Progenitor cell of endocrine pancreas (in vitro differentiated cells): ENCODE measurements at places on chromosomes 2 and 18.
A peak's percentile ranks its signal among the peaks of the same experiment; 100 is the strongest.

DNA sequence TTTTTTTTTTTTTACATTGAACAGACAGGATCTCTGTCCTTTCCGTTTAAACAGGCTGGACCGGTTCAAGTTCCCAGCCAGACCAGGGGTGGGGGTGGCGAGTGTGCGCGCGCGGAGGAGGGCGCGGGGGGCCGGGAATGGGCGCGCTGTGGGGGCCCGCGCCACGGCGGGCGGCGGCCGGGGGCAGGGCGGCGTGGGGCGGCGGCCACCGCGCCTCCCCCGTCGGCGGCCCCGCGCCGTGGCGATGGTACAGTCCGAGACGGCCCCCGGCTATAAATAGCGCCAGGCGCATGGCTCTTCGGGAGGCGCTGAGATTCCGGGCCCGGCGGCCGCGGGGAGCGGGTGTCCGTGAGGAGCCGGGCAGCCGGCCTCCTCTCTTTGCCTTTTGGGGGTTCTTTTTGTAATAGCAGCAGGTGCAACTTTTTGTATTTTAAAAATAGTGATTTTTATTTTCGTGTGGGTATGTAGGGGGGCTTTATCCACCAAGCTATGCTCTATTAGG is 430 bp upstream of the CELF4 start:
- peak overlapping the region; percentile 74 for H3K27ac ChIP-seq
- peak; percentile 49 for DNase-seq
- H3K27me3 ChIP-seq, result peaks cover 86% of the 10 kb centered on the region
- H3K36me3 ChIP-seq, result no peaks in the 10 kb centered on the region
- H3K4me1 ChIP-seq, result peaks cover 7% of the 10 kb centered on the region

GRCh38 chr18:27377251-27377650 is 192.1 kb upstream of the CHST9 start:
- DNase-seq, result no peak
- no peak overlapping the region for H3K27ac ChIP-seq
- H3K36me3 ChIP-seq, result no peaks in the 10 kb centered on the region
- H3K4me1 ChIP-seq, result peaks cover 5% of the 10 kb centered on the region

GRCh38 chr18:46257366-46257765 is 153.2 kb downstream of the HAUS1 start:
- no peak for DNase-seq
- H3K27me3 ChIP-seq, result no peaks in the 10 kb centered on the region
- H3K36me3 ChIP-seq, result peaks cover 5% of the 10 kb centered on the region

- peaks cover 7% of the 10 kb centered on the region for H3K4me1 ChIP-seq
- no peaks in the 10 kb centered on the region for H3K36me3 ChIP-seq
- H3K4me3 ChIP-seq, result no peak overlapping the region
- no peak for DNase-seq
- peaks cover 25% of the 10 kb centered on the region for H3K27me3 ChIP-seq
Observed at GRCh38 chr2:3777966-3778365, 74.6 kb downstream of the DCDC2C start.

DNA sequence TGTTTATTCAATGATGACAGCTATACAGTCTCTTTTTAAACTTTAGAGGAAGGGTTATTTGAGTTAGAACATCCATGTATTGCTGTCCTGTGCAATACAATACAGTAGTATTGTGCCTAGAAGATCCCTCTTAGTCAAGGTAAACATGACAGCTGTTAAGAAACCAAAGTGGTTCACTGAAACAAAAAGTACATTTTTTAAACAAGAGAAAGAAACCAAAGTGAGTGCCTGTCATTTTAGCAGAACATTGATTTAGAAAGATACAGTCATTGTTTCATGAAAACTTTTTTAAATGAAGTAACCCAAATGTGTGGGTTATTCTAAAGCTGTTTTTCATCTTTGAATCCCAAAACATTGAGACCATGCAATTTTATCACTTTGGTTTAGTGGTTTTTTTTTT is 15.5 kb downstream of the ITPRID2 start:
- H3K4me1 ChIP-seq, result peaks cover 17% of the 10 kb centered on the region
- H3K27me3 ChIP-seq, result no peaks in the 10 kb centered on the region
- H3K4me3 ChIP-seq, result no peak overlapping the region
- peaks cover 20% of the 10 kb centered on the region for H3K36me3 ChIP-seq
- no peak overlapping the region for H3K27ac ChIP-seq
- no peak for DNase-seq

- no peak for DNase-seq
- H3K27ac ChIP-seq, result no peak overlapping the region
- no peaks in the 10 kb centered on the region for H3K36me3 ChIP-seq
- no peaks in the 10 kb centered on the region for H3K27me3 ChIP-seq
Observed at GRCh38 chr2:1283020-1283801, 130.1 kb upstream of the TPO start.

GRCh38 chr18:45166341-45166835 is 448.9 kb upstream of the SLC14A2 start:
- H3K27me3 ChIP-seq, result peaks cover 15% of the 10 kb centered on the region
- no peak overlapping the region for H3K4me3 ChIP-seq
- DNase-seq, result no peak
- H3K36me3 ChIP-seq, result no peaks in the 10 kb centered on the region
- no peak overlapping the region for H3K27ac ChIP-seq

- DNase-seq, result no peak
- H3K27ac ChIP-seq, result no peak overlapping the region
- no peaks in the 10 kb centered on the region for H3K4me1 ChIP-seq
- no peaks in the 10 kb centered on the region for H3K36me3 ChIP-seq
- no peak overlapping the region for H3K4me3 ChIP-seq
Observed at GRCh38 chr2:58732999-58733398, 491.9 kb upstream of the FANCL start.

DNA sequence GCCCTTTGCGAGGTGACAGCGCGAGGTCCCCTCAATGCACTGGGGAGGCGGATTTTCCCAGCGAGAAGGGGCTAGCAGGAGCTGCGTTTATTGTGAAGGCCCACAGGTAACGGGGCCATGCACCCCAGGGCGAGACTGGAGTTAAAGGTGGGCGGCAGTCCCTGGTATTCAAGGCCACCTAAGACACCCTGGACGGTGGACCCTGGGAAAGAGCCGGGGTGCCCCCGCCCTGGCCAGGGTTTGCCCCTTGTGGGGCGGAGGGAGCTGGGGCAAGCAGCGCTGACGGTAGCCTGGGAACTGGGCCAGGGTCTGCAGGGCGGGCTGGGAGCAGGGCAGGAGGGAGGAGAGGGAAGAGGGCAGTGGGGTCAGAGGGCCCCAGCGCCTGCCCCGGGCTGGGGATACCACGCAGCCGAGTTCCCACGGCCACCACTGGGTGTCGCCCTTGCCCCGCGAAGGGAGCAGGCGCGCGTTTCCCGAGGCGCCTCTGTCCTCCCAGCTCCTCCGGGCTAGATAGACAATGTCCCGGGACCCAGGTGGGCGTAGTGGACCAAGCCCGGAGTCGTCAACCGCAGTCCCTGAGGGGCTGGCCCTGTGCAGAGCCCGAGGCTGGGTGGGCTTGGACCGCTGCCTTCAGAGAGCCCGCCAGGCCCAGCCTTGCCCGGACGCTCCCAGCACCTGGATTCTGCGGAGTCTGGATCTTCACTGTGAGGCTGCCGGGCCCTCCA is 80.2 kb downstream of the SMAD4 start:
- no peaks in the 10 kb centered on the region for H3K4me1 ChIP-seq
- DNase-seq, result peak; percentile 79
- no peak overlapping the region for H3K4me3 ChIP-seq
- H3K27me3 ChIP-seq, result peaks cover 4% of the 10 kb centered on the region
- no peak overlapping the region for H3K27ac ChIP-seq

- no peak for DNase-seq
- H3K4me3 ChIP-seq, result no peak overlapping the region
- H3K27me3 ChIP-seq, result peaks cover 1% of the 10 kb centered on the region
Observed at GRCh38 chr2:32895424-32895823, 51.3 kb upstream of the LTBP1 start.

- peaks cover 29% of the 10 kb centered on the region for H3K36me3 ChIP-seq
- no peak for DNase-seq
- H3K27ac ChIP-seq, result peak overlapping the region; percentile 39
Observed at GRCh38 chr18:7096838-7097237, 20.8 kb downstream of the LAMA1 start.

DNA sequence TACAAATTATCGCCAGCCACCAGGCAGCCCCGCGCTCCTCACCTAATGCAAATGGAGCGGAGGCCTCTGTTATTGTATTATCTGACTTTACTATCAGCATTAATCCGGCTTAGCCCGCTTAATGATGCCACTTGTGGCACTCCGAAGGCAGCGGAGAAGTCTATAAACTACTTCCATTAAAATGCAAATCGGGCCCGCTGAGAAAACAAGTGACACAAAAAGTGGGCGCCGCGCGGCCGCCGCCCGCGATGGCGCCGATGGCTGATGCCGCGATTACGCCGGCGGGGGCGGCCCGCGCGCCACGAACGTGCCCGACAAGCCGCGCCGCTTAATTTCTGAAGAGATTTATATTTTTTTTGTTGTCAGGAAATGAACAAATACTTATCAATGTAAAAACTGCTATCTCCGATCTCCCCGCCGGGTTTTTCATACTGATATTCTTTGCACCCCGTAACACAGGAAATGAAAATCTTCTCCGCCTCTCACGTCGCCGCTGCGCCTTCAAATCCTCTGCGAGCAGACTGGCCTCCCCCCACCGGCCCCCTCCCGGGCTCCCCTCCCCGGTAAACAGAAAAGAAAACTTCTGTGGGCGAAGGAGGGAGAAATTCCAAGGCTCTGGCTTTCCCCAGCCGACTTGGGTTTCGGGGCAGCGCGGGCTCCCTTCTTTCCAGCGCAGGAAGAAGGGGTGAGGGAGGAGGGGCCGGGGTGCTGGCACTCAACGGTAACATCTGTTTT is 221.8 kb downstream of the INSIG2 start:
- peaks cover 14% of the 10 kb centered on the region for H3K4me1 ChIP-seq
- H3K36me3 ChIP-seq, result no peaks in the 10 kb centered on the region
